Omental fat pad (tissue), 4 donors: ENCODE measurements at places on chromosomes 7 and 10.

DNA sequence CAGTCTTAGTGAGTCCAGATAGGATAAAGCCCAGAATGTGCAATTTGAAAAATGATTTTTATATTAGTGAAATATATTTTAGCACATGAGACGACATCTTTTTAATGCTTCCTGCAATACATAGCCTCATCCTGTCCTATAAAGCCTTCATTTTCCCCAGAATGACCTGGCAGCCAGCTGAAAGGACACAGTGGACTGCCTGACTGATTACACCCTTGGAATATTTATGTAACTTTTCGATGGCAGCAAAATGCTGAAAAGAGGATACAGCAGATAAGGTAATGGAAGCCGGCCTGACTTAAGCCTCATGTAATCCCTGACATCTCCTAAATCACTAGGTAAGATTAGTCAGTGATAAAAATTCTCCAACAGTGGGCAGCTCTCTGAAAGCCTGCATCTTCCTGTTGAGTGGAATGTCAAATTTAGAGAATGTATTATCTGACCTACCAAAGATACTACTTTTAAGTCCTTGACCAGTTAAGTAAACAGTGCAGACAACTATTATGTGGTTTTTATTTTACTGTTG is 210.7 kb upstream of the STEAP1 start:
- no peak for DNase-seq

DNA sequence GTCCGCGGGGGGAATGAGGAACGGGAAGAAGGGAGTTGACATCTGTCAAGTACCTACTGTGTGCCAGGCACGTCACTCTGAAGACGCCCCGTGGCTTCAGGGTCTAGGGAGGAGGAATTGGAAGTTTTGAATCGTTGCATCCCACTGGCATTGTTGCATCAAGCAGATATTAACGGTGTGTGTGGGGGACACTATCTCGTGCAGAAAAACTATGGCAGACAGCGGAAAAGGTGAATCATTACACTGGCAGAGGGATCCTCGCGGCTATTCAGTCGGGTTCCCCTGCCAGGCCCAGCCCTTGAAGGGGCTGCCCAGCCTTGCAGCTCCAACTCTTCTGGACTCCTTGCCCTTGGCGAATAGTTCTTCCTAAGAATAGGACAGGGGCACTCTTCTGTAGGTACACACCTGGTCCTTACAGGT is 1.0 kb upstream of the KIAA1549 start:
- DNase-seq, result no peak

DNA sequence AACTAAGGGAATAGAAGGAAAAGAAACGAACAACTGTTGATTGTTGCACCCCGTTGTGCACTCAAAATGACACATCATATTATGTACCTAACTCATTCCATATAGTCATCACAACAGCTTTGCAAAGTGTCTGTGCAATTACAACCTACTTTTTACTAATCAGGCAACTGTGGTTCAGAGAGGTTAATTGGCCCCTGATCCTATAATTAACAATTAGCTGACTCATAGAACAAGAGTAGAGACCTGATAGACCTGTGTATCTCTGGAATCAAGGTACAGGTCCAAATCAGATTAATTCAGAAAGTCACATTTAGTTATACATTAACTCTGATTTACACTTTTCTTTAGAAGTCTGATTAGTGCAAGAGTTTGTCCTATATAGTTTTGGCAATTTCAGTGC is 122.5 kb upstream of the CDK13 start:
- DNase-seq, result no peak

GRCh38 chr10:49508654-49509053 is 30.3 kb downstream of the ERCC6 start:
- DNase-seq, result no peak

DNA sequence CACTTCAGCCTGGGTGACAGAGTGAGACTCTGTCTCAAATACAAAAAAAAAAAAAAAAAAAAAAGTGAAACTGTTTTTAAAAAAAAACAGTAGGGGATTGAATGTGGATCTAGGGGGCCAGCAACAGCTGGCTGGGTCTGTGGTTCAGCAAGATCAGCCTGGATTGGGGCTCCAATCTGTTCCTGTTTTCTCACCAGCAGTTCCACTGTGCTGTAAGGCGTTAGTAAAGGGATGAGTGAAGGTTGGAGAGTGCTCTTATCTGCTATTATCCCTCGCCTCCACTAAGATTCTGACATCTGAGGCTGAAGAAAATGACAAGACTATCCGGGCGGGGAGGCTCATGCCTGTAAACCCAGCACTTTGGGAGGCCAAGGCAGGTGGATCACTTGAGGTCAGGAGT is 41.6 kb upstream of the GTF2IRD1 start:
- no peak for DNase-seq

GRCh38 chr10:71523756-71524155 is 127.0 kb downstream of the CDH23 start:
- DNase-seq, result no peak

DNA sequence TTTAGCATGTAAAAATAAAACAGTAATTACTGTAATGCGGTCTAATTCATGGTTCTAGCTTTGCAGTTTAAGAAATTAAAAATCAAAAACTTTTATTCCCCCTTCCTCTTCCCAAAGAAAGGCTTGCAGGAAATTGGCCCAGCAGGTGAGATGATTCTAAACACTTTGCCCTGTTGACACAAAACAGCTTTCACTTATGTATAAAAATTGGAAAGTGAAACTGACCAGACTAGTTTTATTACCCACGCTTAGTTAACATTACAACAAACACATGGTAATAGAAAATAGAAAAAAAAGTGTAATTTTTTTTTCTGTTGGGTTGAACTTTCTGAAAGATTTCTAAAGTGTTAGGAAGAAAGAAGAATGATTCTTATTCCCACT is 1.2 kb upstream of the CCDC6 start:
- DNase-seq, result no peak
